ENCODE measurements at places on chromosomes 12 and 14.
A peak's percentile ranks its signal among the peaks of the same experiment; 100 is the strongest.

DNA sequence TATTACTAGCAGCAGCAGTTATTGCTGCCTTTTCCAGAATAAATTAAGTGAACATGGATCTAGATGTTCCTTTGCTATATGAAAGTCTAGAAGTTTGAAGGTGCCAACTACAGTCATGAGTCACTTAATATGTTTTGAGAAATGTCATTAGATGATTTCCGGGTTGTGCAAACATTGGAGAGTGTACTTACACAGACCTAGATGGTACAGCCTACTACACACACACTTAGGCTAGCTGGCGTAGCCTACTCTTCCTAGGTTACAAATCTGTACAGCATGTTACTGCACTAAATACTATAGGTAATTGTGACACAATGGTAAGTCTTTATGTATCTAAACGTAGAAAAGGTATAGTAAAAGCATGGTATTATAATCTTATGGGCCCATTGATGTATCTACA, 368.1 kb downstream of the PDZRN4 start:
- no peak for DNase-seq

DNA sequence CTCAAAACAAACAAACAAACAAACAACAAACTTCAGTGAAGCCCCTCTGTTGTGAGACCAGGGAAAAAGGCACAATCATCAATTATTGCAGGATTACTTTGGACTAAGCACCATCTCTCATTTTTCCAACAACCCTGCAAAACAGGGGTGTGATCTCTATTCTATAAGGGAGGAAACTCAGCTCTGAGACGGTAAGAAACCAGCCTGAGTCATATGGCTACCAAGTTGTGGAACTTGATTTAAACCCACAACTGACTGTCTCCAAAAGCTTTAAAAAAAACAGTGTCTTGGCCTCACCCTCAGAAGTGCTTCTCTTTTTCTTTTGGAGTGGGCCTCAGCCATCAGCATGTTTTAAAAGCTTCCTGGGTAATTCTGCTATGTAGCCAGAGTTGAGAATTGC, 49.8 kb downstream of the RIN3 start:
- no peak for DNase-seq

- peak; percentile 58 for DNase-seq
These were observed 17.3 kb downstream of the GSG1 start for GRCh38 chr12:13085968-13086686.

DNA sequence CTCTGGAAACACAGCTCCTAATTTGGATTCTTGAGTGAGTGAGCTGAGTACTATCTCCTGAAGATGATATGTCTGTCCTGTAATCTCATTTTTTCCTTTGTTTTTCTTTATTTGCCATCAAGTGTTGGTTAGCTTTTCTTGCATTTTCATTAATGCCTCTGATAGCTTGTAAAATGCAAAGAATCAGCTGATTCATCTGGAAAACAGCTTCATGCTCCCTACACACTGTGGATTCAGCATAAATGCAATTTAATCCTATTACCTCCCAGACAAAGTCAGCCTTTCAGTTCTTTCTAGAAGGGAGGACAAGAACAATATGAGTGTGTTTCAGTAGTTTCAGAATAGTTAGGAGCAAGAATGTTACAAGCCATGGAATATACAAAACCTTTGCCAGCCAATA, 79.4 kb downstream of the DACT1 start:
- DNase-seq: no peak

DNA sequence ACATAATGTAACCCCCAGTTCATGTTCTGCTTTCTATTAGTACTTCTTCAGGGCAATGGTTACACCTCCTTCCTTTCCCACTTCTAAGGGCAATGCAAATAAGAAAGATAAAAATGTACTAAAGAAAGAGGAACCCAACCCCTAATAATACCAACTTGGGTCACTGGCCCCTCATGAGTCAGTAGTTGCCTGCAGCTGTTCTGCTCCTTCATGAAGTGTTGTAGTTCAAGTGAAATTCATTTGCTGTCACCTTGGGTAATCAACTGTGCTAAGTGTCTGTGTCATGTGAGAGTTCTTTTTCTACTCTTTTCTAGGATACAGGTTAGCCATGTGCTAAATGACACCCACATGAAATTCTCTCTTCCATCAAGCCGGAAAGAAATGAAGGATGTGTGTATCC, 91.8 kb downstream of the PLXNC1 start:
- DNase-seq: no peak

DNA sequence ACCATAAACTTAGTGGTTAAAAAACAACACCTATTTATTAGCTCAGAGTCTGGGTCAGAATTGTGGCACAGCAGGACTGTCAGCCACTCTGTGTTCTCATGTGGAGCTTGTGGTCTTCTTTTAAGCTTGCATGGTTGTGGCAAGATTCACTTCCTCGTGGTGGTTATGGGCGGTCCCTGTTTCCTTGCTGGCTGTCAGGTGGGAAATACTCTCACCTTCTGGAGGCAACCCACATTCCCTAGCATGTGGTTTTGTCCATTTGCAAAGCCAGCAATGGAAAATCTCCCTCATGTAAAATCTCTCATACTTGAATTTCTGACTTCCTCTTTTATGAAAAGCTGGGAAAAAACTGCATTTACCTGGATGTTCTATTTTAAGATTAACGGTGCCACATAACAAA, 229.8 kb downstream of the ALX1 start:
- DNase-seq: no peak

DNA sequence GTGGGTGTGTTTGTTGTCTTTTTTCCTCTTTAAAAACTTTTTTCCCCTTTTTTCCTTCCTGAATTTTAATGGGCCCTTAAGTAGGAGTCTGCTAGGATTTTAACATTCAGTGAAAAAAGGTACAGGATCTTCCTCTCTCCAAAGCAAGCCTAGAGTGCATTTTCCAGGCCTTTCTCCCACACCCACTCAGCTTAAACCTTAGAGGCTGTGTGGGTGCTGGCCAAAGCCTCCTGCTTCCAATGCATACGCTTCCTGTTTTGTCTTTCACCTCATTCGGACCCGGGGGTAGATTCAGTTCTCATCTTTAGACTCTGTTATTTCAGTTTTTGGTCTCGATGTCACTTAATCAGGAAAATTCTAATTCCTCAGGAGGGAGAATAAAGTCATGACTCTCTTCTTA, 51.2 kb downstream of the TMEM30B start:
- DNase-seq: peak; percentile 55

DNA sequence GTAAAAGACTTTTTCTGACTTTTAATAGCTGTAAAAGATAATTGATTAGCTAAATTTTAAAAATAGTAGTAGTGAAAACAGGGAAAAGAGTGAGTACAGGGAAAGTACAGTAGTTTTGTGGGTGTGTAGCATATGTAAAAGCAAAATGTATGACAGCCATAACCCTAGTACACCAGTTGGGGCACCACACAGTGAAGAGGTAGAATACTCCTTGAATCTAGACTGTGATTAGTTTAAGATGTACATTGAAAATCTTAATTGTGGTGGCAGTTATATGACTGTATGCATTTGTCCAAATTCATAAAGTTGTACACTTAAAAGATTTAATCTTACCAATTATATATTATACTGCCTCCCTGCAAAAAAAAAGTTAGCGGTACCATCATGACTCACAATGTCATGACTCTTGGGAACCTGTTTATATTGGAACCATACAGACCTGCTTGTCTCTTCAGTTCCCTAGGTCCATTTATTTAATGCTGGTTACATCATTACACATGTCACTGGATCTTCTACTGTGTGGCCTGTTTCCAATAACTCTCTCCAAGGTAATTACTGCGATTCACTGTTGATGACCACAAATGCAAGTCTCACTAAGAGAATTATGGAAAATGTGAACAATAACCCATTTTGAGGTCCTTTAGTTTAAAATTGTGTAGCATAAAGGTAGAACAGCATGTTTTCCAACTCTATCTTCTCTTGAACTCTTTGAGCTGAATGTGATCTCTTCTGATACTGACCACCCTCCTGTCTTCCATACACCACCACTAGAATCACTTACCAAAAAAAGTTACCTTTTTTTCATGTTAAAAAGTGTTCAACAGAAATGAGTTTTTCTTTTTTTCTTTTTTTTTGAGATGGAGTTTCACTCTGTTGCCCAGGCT, 264.2 kb upstream of the AMIGO2 start:
- no peak for DNase-seq

DNA sequence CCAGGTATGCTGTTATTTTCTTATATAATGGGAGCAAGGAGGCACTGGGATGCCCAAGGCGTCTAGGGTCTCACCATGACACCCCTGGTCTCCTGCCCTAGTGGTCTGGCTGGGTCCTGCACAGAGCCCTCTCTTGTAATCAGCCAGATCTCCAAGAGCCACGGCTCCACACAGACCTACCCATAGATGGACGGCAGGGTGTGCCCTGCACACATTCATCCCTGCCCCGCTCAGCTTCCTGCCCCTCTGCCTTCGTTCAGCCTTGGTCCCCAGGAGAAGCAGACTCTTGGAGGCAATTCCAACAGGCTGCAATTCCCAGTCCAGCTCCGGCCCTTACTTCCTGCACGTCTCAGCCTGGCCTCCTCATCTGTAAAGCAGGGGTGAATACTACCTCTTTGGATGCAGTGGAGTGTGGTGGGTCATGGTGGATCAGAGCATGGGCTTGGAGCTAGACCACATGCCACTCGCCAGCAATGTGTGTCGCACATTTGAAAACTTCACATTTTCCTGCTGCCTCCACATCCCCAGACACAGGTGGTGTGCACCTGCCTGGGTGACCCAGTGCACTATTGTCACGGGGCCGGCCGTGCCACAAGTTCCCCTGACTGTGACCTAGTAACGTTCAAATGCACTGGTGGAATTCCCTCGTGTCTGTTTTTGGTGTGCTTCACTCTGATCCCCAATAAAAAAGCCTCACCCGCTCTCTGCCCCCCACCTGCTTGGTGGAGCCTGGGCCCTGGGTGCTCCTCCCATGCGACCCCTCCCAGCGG, 171.1 kb upstream of the PRMT8 start:
- no peak for DNase-seq

- no peak for DNase-seq
These were observed 23.1 kb upstream of the NID2 start for GRCh38 chr14:52091928-52092327.

Data from left hindlimb (tissue), 1 donor.